ENCODE measurements at places on chromosomes 5 and 9.

DNA sequence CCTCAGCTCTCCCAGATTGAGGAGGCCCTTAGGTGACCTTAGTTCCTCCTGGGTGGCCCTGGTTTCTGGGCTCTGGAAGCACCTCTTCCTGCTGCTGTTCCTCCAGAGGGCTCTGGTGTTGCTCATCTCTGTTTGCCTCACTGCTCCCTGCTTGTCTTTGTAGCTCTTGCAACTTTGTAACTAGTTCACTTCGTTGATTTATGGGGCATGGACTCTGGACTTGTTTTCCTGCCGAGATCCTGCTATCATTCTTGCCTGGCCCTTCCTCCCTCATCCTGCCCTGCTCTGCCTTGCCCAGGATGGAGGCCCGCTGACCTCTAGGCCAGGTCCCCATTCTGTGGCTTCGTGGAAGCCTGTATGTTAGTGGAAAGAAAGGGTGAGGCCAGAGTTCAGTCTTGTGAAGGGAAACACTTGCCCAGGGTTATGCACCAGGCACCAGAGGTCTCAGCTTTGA is 169.3 kb downstream of the MACROH2A1 start:
- DNase-seq = no peak

DNA sequence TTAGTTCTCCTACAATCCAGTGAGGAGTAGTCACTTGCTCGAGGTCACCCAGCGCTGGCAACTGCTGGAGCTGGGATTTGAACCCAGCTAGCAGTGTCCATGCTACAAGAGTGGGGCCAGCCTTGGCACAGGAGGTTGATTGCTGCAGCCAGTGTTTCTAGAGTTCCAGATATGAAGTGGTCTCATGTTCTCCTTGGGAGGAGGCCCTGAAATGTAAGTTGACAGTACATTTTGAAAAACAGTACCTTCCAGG is 802 bp downstream of the CCDC107 start:
- no peak for DNase-seq

DNA sequence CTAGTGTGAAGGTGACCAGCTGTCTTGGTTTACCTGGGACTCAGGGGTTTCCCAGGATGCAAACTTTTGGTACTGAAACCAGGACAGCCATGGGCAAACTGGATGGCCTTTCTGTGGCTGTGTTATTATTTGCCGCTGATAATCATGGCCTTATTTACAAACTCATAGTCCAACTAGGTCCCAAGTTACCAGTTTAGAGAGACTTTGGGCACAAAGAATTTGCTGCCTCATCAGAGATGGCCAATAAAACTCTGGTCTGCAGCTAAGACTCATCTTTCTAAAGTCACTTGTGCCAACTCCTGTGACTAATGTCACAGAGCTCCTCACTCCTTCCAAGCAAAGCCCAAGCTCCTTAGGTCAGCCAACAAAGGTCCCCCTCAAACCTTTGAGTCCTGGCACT is 47.5 kb upstream of the PLPP6 start:
- no peak for DNase-seq

DNA sequence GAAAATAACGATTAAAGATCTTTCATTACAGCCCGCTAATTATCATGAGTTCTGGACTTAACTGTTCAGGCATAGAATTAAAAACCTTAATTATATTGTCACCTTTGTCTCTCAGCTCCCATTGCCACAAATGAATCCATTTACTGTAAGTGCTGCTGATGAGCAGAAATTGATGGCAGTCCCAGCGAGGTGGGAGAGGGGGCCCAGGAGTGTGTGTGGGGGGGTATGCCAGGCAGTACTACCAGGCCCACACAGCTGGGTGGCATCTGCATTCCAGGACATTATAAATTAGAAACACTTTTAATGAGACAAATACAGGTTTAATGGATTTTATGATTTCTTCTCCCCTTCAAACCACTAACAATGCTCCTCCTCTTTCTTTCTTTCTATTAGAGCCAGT is 196.0 kb downstream of the MELK start:
- no peak for DNase-seq

DNA sequence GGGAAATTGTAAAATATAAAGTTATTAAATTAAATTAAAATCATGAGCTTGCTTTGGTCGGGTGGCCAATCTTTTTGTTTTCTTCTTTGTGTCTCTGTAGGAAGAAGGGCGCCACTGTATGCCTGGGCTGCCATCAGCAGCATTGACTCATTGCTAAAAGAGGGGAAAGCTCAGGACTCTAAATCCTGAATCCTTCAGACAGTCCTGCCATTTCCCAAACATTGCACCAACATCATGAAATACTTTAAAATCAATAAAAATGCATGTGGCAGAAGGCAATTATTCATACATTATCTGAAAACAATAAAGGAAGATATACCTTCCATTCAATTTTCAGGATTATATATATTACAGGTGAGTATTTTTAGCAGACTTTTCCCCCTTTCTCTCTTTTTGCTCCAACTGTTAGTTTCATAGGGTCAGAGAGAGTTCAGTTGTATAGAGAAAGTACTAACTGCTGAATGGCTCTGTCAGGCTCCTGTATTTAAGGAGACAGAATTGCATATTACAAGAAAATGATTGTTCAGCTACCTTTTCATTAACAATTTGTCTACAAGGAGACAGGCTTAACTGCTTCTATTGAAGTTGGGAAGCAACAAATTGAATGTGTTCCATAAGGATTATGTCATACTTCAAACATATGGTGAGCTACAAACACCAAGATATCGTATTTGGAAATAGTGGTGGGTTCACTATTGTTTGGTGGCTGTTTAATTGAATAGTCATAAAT is 95.7 kb downstream of the ATPSCKMT start:
- no peak for DNase-seq

DNA sequence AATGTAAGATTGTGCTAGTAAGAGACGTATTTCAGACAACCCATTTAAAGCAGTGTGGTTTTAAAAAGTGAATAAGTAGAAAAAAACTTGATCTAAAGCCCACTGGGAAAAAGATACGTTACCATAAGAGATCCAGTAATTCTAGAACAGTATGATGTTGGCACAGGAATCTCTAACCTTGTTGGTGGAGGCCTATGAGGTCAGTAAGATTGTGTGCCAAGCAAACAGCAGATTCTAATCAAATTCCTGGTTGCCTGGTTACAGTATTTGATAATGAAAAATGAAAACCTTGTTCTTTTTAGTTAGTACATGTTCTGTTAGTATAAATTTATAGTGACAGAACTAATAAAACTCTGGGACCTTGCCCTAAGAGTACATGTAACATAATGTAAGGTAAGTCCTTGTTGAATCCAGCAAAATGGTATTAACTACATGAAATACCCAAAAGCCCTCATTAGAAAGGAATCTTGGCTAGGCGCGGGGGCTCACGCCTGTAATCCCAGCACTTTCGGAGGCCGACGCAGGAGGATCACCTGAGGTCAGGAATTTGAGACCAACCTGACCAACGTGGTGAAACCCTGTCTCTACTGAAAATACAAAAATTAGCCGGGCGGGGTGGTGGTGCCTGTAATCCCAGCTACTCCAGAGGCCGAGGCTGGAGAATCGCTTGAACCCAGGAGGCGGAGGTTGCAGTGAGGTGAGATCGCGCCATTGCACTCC is 33.2 kb upstream of the DMXL1 start:
- DNase-seq = no peak

DNA sequence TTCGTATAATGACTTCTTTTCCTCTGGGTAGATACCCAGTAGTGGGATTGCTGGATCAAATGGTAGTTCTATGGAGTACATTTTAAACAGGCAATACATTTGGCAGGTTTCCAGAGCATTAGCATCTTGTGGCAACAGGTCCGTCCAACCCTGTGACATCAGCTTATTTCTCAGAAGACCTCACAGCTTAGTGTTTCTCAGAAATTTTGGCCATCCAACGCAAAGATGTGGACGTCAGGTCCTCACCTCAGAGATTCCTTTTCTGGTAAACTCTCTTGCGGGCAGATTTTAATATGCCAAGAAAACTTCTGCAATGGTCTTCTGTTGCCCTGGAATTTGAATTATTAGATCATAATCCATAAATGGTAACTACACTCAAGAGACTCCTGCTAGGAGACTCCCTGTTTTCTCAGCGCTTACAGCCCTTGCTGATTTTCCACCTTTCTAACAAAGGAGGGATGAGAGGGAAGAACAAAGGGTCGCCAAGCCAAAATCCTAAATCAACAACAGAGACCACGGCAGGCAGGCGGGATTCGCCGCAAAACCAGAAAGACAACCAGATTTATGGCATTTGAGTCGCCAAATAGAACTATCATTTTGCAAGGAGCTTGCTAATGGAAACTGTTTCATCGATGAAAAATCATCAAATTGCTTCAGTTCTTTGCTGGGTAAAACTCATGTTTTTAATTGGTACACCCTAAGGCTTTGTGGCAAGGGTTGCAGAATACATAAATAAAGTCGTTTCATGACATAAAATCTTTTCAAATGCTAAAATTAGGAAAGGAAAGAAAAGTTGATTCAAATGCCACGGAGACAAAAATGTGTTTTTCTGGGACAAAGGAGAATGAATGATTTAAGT is 34.1 kb upstream of the PLPP1 start:
- no peak for DNase-seq

DNA sequence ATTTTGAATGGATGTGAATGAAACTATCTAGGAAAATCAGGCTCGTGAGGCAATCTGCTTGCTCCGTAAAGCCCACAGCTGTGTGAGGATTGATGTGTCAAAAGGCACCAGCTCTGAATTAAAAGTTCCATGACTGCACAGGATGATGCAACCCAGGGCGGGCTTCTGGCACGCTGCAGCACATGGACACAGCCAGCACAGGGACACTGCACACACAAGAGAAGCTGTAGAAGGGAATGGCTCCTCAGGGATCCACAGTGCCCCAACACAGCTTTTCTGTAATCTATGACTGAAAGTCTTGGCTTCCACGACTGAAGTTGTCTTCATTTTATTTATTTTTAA is 151.0 kb downstream of the GCNT1 start:
- no peak for DNase-seq

DNA sequence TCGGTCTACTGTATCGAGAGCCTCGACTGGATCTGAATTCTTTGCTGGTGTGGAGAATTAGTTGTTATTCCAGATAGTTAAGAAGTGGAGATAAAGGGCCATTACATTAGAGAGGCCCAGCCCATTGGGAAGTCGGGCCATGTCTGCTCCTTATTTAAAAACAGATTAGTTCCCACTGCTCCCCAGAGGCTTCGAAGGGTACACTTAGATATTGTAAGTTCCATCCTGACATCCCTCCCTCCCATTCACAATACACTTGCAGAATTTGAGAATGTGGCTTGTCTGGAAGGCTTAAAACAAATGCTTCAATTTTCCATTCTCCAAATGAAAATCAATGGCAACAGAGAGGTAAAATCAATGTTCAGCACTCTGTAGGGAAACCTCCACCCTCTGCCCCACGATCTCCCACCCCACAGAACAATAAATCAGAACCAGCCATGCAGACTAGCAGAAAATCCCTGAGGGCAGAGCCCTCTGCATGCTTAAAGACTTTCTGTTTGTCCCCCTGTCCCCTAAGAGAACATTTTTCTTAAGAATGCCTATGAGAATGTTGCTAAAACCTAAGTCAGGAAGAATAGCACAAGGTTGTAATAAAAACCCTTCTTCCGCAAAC is 364.1 kb downstream of the SPOCK1 start:
- DNase-seq = no peak

DNA sequence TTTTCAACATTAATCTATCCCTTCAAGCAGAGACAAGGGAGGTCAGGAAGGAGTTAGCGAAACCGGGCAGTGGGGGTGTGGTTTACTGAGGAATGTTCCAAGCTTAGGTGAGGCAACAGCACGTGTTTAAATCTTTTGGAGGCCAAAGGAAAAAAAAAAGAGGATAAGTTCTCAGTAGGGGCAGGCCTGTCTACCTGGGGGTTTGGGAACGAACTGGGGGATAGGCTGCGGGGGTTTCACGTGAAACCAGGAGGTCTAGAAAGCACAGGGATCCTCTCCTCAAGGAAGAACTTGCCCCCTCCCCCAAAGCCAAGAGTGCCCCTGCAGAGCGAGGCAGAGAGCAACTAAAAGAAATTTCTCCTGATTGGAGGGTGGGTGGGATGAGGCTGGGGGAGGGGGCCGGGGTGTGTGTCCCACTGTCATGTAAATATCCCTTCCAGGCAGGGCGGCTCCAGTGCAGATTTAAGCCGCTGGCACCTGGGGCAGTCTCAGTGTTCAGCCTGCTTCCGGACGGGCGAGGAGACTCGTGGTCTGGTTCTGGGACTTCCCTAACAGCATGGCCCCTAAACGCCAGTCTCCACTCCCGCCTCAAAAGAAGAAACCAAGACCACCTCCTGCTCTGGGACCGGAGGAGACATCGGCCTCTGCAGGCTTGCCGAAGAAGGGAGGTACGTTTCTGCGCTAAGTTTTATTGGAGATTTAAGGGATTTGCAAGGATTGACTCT is 5.5 kb upstream of the SET start:
- DNase-seq = no peak

GRCh38 chr5:169954786-169955185 is 25.5 kb downstream of the INSYN2B start:
- DNase-seq = no peak

GRCh38 chr5:1085391-1085790 is 26.5 kb downstream of the SLC12A7 start:
- DNase-seq = no peak

DNA sequence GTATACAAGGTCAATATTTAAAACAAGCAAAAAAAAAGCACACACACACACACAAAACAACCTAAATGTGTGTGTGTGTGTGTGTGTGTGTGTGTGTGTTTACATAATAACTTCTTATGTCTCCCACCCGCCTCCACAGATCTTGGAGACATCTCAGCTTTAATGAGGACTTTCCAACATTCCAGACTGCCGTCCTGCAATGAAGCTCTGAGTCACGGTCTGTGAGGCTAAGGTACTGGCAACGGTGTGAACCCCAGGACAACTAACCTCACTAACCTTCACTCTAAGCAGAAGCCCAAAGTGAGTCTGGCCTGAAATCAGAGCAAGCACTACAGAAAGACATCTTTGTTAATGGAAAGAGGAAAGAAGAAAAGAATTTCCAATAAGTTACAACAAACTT is 22.3 kb downstream of the ZNF474 start:
- DNase-seq = no peak

DNA sequence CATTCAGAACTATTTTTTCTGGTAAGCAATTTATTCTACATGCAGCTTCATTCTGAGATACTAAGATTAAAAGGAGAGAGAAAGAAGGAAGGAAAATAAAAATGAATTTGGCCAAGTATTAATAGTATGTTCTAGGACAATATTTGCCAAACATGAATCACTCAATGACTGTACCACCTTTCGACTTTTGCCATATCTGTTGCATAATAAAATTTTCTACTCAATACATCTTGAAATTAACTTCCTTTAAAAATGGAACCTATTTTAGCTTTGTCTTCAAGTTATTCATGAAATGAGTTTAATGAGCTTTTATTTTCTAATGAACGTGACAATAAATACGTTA is 111.8 kb downstream of the MARCHF3 start:
- no peak for DNase-seq
